Brain microvascular endothelial cell (primary cell): ENCODE measurements at places on chromosomes 2 and 18.

DNA sequence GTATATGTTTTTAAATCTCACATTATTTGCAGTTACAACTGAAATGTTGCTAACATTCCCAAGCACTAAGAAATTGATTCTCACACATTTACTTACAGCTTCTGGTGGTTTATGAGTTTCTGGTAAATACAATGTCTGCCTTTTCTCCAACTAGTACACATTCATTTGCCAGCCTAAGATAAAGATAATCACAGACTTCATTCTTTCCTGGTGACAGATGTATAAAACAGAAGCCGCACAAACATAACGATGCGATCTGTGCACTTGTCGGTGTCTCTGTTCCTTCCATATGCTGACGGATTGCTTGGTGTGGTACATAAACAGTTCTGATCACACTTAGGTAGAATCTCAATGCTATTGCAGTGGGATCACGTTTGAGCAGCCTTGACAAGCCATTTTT lies 100.4 kb upstream of the DDX18 start:
- no peak for DNase-seq

DNA sequence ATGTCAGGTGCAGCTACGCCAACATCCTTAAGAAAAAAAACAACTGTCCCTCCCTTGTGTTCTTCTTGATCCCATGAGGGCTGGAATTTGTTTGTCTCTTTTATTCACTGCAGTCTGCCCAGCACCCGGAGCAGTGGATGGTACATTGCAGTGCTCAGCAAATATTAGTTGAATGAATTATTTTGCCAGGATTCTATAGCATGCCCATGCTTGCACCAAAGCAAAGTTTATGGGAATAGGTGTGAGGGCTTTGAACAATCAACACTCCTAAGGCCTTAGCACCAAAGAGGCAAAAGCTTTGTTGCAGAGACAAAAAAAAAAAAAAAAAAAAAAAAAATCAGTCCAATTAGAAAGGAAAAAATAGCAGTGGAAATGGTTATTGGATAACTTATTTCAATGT lies 28.7 kb upstream of the DCC start:
- DNase-seq, result no peak

DNA sequence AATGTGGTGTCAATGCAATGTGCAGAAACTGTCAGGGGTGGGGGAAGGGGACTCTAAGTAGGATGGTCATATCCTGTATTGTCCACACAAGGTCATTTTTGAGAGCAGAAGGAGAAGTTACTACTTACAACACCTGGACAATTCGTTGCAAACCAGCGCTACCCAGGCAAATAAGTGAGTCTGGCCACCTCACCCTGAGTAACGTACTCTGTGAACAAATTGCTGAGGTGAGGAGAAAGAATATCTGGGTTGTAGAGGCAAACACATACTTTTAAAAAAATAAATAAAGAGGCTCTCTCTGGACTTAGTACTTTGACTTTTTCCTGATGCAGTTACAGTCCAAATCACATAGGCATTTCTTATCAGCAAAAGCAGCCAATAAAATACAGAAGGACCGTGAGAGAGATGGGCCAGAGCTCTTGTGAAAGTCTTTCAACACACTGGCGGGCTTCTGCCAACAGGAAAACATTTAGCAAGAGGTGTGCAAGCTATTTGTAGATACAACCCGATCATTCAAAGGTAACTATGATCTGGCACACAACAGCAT lies 268.2 kb upstream of the ID2 start:
- no peak for DNase-seq

GRCh38 chr2:105517814-105518705 lies 119.2 kb upstream of the FHL2 start:
- DNase-seq, result peak; percentile 22

- DNase-seq, result no peak
Observed at GRCh38 chr18:32595832-32596231, 125.2 kb upstream of the GAREM1 start.

DNA sequence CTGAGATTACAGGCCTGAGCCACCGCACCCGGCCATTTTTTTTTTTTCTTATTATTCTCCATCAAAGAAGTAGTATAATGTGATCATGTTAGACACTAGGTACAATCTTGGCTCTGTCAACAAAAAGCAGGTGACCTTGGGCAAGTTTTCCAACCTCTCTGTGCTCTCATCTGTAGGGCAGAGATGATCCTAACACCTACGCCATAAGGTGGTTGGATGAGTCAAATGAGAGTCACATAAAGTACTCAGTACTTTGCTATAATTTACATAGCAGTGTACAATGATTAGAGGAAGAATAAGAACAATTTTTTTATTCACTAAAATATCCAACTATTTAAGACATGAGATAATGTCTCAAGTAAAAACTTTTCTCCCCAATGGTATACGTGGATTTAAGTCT lies 128.6 kb downstream of the TGIF1 start:
- no peak for DNase-seq

DNA sequence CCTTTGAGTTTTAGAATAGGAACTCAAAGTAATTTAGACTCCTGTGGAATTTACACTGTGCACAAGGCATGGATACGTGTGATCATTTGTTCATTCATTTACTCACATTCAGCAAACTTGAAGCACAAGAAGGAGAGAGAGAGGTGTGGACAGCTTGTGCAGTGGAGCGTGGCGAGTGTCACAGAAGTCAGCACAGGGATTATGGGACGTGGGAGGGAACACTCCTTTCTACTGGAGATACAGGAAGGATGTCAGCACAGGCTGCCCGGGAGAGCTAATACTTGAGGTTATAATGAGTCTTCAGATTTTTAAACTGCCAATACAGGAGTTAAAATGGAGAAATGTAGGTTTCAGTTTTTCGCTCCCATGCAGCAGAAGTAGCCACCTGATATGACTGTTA lies 7.0 kb downstream of the FAM228A start:
- DNase-seq, result no peak

DNA sequence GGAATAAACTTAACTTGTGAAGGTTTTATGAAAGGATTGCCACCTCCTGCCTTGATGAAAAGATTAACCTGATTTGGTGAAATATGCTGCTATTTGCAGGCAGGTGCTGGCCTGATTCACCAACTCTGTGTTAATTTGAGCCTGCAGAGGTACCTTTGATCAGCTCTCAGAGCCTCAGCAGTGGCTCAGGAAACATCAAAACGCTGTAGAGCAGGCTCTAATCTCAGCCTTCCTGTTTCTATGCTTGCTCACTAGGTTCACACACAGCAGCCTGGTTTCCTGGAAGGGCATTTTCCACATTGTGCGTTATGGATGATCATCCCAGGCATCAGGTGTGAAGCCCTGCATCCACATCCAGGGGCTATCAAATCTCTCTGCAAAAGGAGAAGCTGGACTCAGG lies 16.9 kb downstream of the TGIF1 start:
- DNase-seq, result no peak

- DNase-seq, result no peak
Observed at GRCh38 chr2:203361922-203362321, 33.7 kb downstream of the ABI2 start.
